ENCODE measurements at places on chromosomes 7 and 10.

DNA sequence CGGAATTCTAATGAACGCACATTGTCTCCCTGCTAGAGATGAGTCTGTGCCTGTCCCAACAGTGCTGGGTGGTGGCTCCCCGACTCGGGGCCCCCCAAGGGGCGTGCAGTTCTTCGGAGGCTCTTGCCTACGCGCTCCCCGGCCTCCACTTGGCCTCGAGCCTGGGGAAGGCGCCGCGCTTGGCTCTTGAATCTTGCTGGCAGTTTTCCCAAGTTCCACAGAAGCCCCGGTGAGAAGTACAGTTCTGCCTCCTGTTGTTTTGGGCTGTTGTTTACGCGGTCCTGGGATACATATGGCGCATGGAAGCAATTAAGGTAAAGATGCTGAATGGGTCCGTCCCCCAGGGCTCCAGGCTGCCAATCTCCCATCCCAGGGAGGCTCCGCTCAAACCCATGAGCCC is 32.6 kb upstream of the UNCX start:
- no peak for DNase-seq

DNA sequence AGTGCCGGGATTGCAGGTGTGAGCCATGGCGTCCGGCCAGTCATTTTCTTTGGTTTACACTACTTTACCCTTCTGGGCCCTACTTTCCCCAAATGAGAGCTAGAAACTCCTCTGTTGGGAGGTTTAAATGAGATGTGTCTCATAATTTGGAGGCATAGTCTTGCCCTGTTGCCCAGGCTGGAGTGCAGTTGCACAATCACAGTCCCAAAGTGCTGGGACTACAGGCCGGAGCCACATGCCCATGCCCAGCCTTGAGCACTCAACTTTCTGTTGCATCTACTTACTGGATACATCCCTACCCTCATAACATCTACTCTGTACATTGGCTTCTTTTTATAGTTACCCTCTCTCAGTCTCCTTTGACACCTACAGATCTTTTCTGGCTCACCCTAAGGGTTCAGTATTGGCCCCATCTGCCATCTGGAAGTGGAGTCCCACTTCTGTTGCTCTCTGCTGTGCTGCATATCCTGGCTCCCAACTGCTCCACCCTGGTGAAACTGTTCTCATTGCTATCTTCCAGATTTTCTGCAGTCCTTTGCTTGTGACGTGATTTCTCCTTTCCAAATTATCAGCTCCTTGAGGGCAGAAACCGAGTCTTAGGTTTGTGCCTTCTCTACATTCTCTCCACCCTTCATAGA is 8.4 kb downstream of the EIF4H start:
- no peak for DNase-seq

DNA sequence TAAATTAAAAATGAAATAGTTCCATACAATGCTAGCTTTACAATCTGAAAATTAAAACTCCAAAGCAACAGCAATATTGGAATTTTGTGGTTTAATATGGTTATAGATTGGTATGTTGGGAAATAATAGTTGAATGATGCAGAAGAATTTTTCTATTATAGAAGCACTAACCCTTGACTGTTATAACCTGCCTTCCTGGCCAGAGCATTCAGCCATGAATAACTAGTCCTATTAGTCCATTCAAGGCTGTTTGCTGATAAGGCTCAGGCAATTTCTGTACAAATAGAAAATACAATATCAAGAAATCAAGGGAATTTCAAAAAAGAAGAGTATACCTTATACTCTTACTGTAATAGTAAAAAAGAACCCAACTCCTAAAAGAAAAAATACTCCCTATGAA is 101.6 kb upstream of the SP4 start:
- DNase-seq, result no peak

- DNase-seq, result no peak
Measured at GRCh38 chr7:131540491-131541162, 15.8 kb downstream of the PODXL start.

DNA sequence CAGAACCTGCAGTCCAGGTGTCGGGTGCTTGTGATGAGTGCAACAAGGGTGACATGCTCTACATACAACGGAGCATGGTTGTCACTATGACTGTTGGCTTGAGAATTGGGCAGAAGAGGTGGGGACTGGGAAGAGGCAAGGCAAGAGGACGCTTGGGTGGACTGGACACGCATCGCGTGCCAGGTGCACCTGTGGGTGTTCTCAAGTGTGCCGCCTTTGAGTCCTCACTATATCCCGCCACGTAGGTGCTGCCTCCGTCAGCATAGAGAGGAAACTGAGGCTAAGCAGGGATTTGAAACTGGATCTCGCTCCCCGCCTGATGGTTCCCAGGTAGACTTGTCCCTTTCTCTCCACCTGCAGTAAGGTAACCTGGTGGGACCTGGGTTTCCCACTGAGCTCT is 27.2 kb downstream of the CDH23 start:
- no peak for DNase-seq

Data from HTR-8/SVneo (cell line).